Nephron progenitor cell (in vitro differentiated cells): ENCODE measurements at places on chromosomes 3 and 15.

DNA sequence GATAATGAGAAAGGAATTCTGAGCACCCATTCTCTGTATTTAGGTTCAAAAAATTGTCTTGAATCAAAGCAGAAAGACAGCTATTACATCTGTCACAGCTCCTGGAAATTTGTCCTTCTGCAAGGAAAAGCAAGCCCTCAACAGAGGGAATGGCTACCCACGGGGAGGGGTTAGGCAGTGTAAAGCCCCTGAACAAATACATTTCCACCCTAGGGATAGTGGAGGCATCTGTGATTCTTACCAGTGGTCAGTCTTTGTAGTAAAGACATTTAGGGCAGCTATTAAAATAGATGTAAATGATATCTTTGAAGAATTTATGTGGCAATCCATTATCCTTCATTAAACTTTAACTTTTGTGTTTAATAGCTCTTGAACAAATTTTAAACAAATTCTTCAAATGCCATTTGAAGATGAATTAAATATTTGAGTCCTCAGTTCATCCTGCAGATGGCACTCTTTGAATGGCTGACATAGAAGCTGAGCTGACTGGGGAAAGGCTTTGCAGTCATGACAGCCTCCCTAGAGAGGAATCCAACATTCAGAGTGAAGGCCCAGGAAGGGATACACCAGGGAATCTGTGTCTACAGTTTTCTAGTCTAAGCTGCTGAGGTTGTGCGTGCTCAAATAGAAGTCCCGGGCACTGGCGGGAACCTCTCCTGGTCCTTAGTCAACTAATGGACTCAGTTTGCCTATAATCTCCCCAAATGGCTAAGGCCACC is 359.7 kb upstream of the ROPN1 start:
- peak; percentile 43 for DNase-seq

DNA sequence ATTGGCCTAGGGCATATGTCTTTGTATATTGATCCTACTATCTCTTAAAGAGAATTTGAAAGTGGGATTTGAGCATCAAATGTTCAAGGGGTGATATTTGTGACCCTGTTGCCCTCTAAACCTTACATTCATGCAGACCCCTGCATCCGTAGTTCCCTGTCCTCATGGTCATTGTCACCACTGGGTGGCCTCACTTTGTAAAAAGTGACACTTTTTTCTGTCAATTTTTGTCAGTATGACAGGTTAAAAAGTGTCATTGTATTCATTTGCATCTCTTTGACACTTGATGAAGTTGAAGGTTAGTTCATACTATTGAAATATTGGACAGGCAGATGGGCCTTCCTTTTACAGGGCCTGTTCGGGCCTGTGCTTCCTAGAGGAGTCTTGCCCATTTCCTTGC is 12.3 kb upstream of the KLF15 start:
- no peak for DNase-seq

DNA sequence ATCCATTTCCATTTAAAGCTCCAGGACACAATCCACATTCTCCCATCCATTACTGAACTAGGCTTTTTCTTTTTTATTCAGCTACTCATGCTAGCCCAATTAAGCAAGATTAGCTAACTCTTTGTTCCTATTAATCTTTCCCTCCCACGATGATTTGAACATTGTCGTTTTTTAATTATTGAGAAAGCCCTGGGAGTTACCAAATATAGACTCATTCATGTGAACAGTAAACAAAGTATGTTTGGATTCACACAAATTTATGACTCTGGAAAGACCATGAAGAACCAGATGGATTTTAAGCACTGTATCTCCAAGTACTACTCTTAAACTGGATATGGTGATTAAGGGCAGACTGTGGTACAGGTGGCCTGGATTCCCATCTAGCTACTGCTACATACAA is 82.2 kb downstream of the STRIT1 start:
- DNase-seq: no peak

DNA sequence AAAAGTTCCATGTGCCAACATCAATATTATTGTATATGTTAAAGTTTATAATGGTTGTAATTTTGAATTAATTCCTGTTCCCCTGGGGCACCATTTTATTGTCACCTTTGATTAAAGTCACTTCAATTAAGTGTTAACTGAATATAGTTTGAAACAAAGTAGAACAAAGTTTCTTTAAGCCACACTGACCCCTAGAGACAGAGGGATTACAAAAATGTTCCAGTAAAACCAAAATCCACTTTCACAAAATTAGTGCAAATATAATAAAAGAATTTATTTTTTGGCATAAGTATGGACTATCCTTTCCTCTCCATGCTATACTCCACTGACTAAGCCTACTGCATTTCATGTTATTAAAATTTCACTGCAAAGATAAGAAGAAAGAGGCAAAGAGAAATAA is 123.9 kb downstream of the ZMAT3 start:
- no peak for DNase-seq

DNA sequence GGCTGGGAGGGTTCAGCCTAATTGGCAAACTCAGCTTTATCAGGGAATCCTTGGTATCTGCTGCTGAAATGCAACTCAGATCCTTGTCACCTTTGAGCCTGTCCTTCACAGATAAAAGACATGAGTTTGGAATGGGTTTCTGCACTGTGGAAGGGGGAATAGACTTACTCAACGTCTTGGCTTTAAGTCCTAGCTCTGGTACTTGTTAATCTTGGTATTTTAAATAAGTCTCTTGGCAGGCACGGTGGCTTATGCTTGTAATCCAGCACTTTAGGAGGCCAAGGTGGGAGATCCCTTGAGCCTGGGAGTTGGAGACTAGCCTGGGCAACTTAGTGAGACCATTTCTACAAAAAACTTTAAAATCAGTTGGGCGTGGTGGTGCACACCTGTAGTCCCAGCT is 55.1 kb upstream of the ATOSA start:
- DNase-seq: no peak

- DNase-seq: no peak
Measured at GRCh38 chr3:143471705-143472104, 352.1 kb downstream of the CHST2 start.

- DNase-seq: peak; percentile 78
Measured at GRCh38 chr3:184261270-184261853, at the start of gene CAMK2N2. CAMK2N2 (minus strand) TSS chr3:184261553; CDS start chr3:184261285, 268 bp downstream.

DNA sequence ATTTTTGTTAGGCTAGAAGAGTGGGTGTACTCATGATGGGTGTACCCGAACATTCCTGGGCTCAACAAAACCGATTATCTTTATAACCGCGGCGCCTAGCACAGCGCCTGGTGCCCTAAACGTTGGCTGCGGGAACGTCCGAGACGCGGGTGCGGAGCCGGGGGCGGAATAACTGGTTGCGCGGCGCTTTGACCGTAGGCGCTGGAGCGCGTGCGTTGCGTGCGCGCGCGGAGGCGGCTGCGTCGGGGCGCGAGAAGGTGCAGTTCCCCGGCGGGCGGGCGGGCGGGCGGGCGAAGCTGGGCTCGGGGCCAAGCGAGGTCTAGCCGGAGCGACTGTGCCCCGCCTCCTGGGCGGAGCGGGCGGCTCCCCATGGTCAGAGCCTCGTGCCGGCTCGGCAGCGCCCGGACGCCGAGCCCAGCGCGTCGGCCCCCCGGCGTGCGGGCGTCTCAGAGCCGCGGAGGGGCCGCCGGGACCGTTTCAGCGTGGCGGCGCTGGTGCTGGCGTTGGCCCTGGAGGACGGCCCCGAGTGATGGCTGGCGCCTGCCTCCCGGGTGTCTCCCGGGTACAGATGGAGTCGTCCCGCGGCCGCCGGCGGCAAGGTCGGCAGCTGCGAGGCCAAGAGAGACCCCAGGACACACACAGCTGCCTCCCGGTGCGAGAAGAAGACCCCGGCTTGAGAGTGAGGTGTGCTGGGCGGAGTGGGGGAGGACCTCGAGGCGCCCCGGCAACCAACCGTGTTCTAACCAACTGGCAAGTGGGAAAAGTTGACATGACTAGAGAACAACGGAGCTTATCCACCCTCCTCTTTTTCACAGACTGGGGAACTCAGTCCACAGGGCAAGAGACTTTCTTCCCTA is at the start of gene PLAAT1:
Gene PLAAT1 (plus strand): TSS at position 373 of the 857 bp plus-strand sequence. CDS start 14,429 bp downstream, outside the sequence.
- peak; percentile 84 for DNase-seq

DNA sequence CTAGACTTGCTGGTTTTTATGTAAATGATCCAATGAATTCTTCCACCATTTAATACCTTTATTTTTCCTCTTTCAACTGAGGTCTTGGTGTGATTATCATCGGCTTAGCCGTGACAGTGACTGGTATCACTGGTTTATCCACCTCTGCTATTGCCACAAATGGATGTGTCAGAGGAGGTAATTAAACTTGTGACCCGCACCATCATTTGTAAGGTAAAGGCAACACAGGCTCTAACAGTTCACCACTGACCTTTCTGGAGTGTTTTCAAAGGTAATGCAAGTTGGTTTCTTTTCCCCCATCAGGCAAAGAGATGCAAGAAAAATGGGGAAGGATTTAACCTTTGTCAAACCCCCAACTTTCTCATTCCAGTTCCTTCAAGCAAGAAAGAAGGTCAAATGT is 19.7 kb downstream of the SLC12A1 start:
- no peak for DNase-seq

- DNase-seq: no peak
Measured at GRCh38 chr3:122169911-122170310, 13.6 kb upstream of the CASR start.

- DNase-seq: no peak
Measured at GRCh38 chr3:102038477-102039142, 189.3 kb downstream of the NFKBIZ start.

DNA sequence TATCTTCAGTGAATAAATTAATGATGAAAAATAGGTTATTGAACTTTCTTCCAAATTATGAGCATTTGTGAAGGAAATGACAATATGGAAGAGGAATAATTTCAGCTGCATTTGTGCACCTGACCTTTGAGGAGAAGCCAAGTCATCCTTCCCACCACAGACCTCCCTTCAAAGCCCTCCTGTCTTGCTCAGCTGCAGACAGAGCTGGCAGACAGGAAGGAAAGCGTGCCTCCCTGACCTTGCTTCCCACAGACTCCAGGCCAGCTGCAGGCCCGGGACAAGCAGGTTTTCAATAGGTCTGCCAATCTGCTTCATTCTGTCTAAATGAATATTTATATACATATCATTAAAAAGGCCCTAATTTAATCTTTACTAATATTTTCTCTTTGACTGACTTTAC is 152.9 kb upstream of the RBMS3 start:
- peak; percentile 7 for DNase-seq

GRCh38 chr3:78993375-78993774 is 774.4 kb downstream of the ROBO1 start:
- peak; percentile 59 for DNase-seq

GRCh38 chr3:22704166-22704565 is 499.0 kb upstream of the UBE2E2 start:
- no peak for DNase-seq

- no peak for DNase-seq
Measured at GRCh38 chr3:190116551-190117067, 4.1 kb downstream of the P3H2 start.

- DNase-seq: no peak
Measured at GRCh38 chr3:149992416-149993058, 21.8 kb upstream of the PFN2 start.

GRCh38 chr15:90075420-90076289 is 26.6 kb downstream of the IDH2 start:
- DNase-seq: no peak

- DNase-seq: peak; percentile 60
Measured at GRCh38 chr3:129597087-129597999, 9.1 kb downstream of the PLXND1 start.

- no peak for DNase-seq
Measured at GRCh38 chr3:128567141-128567540, 74.1 kb upstream of the GATA2 start.

GRCh38 chr15:59642351-59642750 is 15.0 kb downstream of the GTF2A2 start:
- DNase-seq: no peak

DNA sequence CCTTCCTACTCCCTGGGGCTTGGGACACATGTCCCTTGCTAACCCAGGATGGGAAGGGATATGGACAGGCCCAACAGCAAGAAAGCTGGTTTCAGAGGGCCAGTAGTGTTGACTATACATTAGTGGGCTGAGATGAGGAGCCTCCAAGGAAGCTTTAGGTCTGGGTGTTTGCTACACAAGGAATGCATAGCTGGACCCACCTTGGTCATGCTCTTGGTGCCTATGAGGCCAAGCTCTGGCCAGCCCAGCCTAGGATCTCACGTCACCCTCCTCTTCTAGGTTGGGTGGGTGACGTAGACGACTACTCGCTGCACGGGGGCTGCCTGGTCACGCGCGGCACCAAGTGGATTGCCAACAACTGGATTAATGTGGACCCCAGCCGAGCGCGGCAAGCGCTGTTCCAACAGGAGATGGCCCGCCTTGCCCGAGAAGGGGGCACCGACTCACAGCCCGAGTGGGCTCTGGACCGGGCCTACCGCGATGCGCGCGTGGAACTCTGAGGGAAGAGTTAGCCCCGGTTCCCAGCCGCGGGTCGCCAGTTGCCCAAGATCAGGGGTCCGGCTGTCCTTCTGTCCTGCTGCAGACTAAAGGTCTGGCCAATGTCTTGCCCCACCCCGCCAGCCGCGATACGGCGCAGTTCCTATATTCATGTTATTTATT is 653 bp upstream of the WDR6 start:
- no peak for DNase-seq

GRCh38 chr15:48984811-48985352 is 21.2 kb upstream of the SHC4 start:
- DNase-seq: no peak

- no peak for DNase-seq
Measured at GRCh38 chr3:127669541-127670228, 3.1 kb upstream of the ABTB1 start.

DNA sequence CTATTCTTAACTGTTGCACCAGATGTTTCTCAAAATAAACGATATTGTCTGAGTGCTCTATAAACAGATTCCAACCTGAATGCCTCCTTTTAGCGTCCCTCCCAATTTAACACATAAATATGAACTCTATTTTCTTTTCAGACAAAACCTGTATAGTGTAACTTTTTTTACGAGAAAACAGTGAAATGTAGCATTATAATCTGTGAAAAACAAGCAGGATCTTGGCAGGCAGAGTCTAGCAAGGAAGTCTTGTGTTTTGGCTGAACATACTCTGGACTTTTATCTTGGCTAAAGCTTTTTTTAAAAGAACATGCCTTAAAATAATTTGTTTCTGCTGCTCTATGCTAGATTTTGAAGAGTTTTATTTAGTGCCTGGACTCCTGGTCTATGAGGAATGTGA is 150.5 kb downstream of the ROBO2 start:
- no peak for DNase-seq

DNA sequence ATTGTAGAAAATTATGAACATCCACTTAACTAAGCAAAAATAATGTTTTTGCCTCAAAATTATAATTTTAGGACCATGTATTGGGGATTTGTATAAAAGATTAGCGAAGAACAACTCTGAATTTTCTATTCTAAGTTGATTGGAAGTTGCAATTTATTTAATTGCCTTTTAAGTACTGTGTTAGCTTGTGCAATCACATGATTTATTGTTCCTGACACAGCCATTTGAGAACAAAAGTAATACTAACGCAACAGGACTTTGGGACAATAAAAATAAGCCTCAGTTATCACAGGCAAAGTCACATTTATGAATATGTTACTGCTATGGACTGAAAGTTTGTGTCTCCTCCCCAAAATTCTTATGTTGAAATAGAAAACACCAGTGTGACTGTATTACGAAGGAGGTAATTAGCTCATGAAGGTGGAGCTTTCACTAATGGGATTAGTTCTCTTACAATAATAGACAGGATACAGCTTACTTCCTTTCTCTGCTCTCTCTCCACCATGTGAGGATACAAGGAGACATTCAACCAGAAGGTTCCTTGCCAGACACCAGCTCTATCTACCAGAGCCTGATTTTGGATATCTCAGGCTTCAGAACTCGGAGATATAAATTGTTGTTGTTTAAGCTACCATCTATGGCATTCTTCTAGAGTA is 745.9 kb downstream of the ZBBX start:
- no peak for DNase-seq
